Cardiac fibroblast (primary cell): ENCODE measurements at places on chromosomes 12 and 14.

- no peak for DNase-seq
Measured at GRCh38 chr14:101469382-101470247, 91.7 kb upstream of the DIO3 start.

DNA sequence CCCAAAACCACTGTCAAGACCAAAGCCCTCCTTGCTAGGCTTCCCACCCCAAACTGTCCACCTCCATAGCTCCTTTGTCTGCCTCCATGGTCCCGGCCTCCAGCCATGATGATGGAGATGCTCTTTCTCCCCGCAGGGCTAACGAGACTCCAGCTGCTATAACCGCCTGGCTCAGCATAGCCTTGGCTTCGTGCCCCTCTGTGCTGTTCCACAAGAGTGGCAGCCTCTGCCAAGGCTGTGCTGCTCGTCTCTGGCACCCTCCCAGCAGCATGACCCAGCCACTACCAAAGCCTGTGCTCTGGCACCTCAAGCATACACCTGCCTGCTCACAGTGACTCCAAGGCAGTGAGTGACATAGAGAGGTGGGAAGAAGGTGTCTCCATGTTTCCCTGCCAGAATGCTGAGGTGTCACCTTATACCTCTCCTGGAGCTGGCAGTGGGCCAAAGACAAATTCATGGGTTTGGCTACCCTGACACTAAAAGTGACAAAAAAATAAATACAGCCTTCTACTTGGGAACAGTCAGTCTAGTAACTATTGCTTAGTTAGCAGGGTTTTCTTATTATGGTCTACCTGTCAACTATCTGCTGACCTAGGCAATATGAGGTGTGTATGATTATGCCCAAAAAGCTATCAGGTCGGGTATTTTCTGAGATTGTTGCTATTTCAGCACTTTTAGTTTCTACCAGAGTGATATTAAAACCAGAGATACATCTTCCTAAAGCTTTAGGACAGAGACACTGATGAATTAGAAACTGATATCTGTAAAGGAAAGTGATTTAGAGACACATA lies 16.1 kb upstream of the KRT73 start:
- no peak for DNase-seq

DNA sequence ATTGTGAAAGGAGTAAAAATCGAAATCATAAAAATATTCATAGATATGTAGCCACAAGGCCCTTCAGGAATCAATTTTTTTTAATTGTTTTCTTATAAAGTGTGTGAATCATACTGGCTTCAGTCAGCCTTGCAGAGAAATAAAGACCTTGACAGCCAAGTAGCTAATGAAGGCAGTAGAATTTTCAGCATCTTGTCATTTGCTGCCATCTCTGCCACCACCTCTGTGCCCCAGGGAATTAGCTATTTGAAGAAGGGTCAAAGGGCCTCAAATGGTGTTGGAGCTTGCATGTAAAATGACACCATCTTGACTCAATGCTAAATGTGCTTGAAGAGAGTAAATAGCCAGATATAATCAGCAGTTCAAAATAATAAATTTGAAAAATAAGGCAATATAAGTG lies 359.4 kb upstream of the DCN start:
- no peak for DNase-seq

GRCh38 chr14:48398675-48399282 lies 723.4 kb upstream of the MDGA2 start:
- DNase-seq: peak; percentile 46

DNA sequence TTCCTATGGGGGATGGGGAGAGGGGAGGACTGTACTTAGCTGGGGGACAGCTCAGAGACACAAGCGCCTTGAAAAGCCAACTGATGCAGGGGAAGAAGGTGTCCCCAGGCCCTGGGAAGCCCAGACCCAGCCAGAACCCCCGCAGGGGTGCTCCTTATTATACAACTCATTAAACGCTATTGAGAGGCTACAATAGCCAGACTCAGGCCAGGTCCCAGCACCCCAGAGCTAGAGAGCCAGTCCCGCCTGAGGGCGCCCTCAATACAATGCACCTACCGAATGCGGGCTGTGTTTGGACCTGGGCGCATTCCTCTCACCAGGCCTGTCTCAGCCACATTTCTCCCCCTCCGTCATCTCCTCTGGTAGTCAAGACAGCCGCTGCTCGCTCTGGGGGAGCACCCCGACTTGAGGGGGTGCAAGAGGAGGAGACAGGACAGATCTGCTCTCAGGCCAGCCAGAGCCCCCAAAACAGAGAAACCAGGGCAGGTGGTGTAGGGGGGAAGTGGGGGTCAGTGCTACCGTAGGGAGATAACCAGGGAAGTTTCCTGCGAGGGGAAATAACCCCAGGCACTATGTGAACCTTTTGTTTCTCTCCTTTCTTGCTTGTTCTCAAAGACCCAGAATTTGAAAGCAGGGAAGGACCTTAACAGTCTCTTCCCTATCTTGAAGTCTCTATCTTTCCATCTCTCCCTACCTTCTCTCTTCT lies 6.1 kb upstream of the ASIC1 start:
- no peak for DNase-seq

DNA sequence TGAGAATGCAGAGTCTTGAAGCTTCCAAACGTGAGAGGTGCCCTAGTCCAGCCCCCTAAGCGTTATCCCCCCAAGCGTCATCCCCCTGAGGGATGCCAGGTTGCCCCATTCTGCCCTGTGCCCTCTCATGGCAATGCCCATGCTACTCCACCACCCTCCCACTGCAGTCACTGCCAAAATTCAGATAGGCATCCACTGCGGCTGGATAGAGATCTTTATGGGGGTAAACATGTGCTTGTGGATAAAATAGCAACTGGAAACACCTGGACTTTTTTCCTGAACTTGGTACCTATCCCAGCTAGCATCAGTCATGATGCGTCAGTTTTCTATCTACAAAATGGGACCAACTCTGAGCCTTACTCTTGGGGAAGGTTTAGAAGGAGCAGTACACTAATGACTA lies 92.7 kb upstream of the HOXC13 start:
- DNase-seq: no peak

GRCh38 chr12:92332552-92332951 lies 186.9 kb upstream of the BTG1 start:
- no peak for DNase-seq

DNA sequence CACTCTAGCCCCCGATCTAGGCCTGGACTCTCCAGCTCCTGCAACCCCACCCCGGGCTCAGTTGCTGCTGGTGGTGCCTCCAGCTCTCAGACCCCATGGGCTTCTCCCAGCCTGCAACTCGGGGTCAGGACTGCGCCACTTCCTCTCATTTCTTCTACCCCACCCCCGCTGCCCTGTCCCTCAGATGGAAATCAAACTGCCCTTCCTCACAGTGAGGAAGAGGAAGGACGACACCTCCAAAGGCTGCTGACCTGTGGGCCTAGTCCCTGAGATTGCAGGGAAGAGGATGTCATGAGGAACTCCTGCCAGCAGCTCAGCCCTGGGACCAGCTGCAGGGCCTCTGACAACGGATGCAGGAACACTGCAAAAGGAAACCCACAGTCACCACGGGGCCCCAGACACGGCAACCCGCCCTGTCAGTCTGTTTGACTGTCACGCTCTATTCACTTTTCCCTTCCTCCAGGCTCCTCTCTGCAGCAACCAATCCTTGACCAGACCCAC lies 29.3 kb upstream of the PNMA1 start:
- no peak for DNase-seq

- DNase-seq: no peak
Measured at GRCh38 chr14:42322531-42323284, 716.0 kb downstream of the LRFN5 start.

DNA sequence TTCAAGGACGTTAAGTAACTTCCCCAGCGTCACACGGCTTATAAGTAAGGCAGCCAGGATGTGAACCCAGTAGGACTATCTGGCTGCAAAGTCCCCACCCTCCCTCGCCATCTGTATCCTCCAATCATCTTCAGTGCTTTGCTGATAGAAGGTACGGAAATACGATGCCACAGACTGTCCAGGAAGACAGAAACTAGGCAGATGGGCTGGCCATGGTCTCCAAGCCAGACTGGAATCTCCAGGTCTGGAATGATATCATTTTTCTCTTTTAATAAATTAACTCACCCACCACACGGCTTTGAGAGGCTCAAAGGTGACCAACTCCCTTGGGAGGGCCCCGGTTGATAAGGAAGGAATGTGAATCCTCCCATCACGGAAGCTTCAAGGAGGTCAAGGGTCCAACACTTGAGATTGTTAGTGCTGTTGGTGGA lies 16.3 kb upstream of the BDKRB1 start:
- no peak for DNase-seq

- no peak for DNase-seq
Measured at GRCh38 chr14:96221109-96221650, 16.5 kb downstream of the BDKRB2 start.

- DNase-seq: no peak
Measured at GRCh38 chr12:57459750-57460467, at the start of gene GLI1. GLI1 (plus strand) TSS chr12:57459785; CDS start chr12:57463692, 3,907 bp downstream.

GRCh38 chr14:52918486-52918885 lies 32.4 kb downstream of the FERMT2 start:
- peak; percentile 93 for DNase-seq

- peak; percentile 6 for DNase-seq
Measured at GRCh38 chr14:59836116-59836515, 34.5 kb downstream of the RTN1 start.

DNA sequence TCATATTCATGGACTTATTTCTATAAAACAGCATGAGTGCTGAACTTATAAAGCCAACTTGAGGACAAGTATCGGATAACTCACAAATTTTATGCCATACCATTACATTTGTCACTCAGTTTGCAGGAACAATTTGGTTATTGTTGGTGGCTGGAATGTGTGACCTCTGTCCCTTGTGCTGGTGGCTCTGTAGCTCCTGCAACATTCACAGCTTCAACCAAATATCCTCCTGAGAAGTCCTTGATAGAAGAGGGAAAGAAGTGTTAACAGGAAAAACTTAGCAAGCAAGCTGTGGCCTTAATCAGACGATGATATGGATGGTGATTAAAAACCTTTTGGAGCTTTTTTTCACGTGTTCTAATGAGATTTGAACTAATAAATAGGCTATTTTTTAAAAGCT lies 61.0 kb upstream of the DNM1L start:
- no peak for DNase-seq

GRCh38 chr14:32244404-32244803 lies 41.3 kb upstream of the RNU6-8 start:
- no peak for DNase-seq

- DNase-seq: no peak
Measured at GRCh38 chr12:89129167-89129870, 223.0 kb downstream of the DUSP6 start.

GRCh38 chr12:121943926-121944325 lies 25.5 kb downstream of the CFAP251 start:
- DNase-seq: no peak

DNA sequence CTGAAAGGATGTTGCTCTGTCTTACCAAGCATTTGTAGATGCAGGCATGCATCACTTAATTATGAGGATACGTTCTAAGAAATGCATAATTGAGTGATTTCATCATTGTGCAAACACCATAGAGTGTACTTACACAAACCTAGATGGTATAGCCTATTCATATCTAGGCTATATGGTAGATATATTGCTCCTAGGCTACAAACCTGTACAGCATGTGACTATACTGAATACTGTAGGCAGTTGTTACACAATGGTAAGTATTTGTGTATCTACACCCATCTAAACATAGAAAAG lies 75.9 kb downstream of the IFT81 start:
- DNase-seq: peak; percentile 21

DNA sequence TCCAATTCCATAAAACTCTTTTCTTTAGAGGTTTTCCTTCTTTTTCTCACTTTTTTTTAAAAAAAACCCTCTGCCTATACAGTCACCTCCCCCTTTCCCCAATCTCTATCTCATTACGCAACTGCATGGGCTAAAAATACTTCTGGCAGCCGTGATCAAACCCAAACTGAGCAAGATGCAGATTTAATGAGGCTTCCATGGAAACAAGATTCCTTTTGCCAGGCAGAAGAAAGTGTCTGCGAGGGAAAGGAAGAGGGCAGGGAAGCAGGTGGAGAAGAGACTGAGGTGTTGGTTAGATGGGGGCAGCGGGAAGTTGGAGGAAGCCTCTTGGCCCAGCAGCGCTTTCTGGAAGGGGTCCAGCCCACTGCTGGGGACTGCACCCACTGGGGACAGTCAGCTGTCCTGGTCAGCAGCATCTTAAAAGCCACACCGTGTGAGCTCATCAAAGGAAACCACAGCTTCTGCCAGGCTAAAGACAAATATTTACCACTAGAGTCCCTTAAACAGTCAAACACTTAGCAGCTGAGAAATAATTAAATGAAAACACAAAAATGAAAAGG lies 90.4 kb downstream of the SLC8A3 start:
- no peak for DNase-seq

- peak; percentile 36 for DNase-seq
Measured at GRCh38 chr12:91139286-91139685, 28.0 kb upstream of the LUM start.

- DNase-seq: peak; percentile 74
Measured at GRCh38 chr12:15788233-15789219, 662 bp downstream of the EPS8 start.

DNA sequence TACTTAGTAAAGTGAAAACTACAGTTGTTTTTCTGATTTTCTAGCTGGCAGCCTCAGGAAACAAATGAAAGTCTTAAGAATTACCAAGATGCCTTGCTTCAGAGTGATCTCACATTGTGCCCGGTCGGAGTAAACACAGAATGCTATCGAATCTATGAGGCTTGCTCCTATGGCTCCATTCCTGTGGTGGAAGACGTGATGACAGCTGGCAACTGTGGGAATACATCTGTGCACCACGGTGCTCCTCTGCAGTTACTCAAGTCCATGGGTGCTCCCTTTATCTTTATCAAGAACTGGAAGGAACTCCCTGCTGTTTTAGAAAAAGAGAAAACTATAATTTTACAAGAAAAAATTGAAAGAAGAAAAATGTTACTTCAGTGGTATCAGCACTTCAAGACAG lies 28.9 kb downstream of the RXYLT1 start:
- DNase-seq: no peak

- DNase-seq: peak; percentile 82
Measured at GRCh38 chr14:103313704-103314103, 20.3 kb upstream of the EIF5 start.

- no peak for DNase-seq
Measured at GRCh38 chr12:127650626-127651025, 616.3 kb upstream of the TMEM132C start.

DNA sequence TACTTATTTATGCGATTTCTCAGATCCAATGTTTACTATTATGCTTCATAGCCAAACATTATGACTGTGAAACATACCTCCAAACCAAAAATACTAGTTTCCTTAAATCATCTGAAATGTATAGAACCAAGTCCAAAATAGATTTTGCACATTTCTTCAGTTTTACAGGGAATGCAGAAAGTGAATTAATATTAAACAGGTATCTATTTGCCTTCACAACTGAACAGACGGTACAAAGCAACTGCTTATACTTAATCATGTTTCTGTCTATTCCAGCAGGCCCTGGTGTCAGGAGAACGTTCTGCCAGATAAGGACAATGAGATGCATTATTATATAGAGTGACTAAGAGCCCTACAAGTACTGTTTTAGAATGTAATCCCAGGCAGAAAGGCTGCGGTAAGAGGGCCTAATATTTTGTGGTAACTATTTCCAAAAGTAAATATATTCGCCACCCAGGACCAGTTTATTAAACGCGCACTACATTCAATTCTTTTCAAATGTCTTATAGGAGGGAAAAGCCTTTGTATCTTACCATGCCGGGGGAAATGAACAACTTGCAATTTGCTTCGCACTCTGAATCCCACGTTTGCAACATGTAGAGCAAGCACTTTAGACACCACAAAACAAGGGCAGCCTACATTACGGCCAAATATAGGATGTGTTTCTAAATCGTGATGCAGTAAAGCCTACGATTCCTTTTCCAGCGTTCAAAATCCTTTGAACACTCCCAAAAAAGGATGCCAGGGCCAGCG lies 1.5 kb downstream of the CORO1C start:
- peak; percentile 74 for DNase-seq
